Activated CD8-positive, alpha-beta memory T cell treated with anti-CD3 and anti-CD28 coated beads, Interleukin-2, amount 10 ng/mL, durations not matched to agents 7 days and 5 days (primary cell): ENCODE measurements at places on chromosomes 13 and 19. TPM values are rescaled to one million over a fixed set of nuclear protein-coding genes. Genes with fewer than 3 reads are reported as not detected.
A peak's percentile ranks its signal among the peaks of the same experiment; 100 is the strongest.

ZNF793 gene
- 2.7 TPM for total RNA-seq

GRCh38 chr19:11694533-11695439, 44.0 kb downstream of the ZNF823 start:
- DNase-seq = peak; percentile 84

- DNase-seq = no peak
These were observed 32.3 kb downstream of the ADPRHL1 start for GRCh38 chr13:113420833-113421600.

GRCh38 chr19:53549340-53549739, 11.4 kb downstream of the ZNF331 start:
- DNase-seq = no peak

DNA sequence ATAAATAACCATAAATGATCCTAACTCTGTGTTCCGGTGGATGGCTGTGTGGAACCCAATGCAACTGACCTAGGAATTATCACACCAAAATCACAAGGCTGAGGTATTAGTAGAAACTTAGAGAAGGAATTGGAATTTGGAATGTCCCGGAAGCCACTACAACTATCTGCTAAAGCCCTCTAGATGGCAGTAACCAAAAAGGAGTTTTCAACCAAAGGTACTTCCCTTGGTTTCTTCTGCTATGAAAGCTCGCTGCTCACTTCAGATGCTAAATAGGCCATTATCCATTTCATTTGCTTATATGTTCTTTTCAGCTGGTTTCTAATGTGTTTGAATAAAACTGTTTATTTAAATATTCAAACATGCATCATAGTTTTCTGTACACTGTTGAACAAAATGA, 1589.1 kb upstream of the SPRY2 start:
- no peak for DNase-seq

DNA sequence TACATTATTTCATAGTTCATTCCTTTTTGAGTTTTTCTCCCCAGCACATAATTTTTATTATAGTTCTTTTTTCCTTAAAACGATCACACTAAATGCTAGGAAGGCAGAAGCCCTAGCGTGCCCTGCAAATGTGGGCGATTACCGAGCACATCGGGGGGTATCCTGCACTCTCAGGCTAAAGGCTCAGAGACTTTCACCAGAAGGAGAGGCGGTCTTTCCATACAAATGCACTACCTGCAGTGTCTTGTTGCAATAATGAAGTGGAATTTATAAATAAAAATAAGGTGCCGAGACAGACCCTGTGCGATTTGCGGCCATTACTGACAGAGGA, 29.3 kb upstream of the SPACA7 start:
- no peak for DNase-seq

CGB8 gene
- not detected for total RNA-seq

SKA3 gene
- total RNA-seq = 39.6 TPM

DNA sequence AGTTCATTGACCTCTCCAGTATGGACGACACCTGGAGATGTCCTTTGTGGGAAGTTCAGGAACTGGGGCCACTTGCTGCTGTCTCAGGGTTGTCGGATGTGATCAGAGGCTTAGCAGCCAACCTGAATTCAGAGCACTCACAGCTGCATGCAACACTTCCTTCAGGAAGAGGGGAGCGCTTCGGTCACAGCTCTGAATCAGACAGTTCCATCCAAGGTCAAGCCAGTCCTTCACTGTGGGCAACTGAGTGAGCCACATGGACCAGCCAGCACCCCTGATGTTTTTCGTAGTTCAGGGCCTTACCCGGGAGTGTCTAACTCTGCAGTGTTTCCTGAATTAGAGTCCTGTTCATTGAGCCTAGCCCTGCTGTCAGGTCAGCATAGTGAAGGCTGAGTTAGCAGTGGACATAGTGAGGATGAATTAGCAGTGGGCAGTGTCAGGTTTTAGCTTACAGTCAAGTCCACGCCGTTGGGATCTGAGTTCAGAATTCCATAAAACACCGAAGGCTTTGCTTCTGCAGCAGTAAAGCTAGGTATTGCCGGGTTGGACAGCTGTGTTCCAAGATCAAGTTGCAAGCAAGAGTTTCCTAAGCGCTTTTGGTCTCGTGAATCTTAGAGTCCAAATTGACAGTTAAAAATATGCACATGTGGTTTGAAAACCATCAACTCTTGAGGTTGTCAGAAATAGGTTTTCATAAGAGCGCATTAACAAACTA, 5.1 kb downstream of the ZNF555 start:
- no peak for DNase-seq

GRCh38 chr19:42281827-42282762, 13.0 kb downstream of the CIC start:
- DNase-seq = no peak

DNA sequence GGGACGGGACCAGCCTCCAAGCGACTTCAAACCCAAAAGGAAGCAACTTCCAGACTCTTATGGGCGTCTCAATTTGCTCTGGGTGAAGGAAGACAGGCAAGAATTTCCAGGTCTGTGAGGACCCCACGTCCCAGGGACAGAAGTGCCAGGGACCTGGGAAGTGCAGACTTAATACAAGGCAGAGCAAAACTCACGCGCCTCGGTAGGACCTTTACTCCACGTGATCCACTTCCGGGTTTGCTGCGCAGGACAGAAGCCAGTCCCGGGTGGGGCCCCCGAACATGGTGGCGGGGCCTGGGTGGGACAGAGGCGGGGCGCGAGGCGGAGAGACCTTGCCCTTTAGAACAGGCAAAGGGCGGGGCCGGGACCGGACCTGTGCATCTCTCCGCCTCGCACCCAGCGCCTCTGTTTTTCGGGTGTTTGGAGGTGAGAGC, 9.3 kb downstream of the ZNF611 start:
- DNase-seq = no peak

CACNG6 gene
- not detected for total RNA-seq

- DNase-seq = no peak
These were observed 539.3 kb downstream of the LIG4 start for GRCh38 chr13:107675847-107676550.

- no peak for DNase-seq
These were observed 1.8 kb upstream of the CELF5 start for GRCh38 chr19:3222709-3223108.

KIR2DL1 gene
- total RNA-seq = 0.47 TPM

ZDHHC20 gene
- 68.0 TPM for total RNA-seq
